ENCODE measurements at places on chromosomes 7 and 10.

DNA sequence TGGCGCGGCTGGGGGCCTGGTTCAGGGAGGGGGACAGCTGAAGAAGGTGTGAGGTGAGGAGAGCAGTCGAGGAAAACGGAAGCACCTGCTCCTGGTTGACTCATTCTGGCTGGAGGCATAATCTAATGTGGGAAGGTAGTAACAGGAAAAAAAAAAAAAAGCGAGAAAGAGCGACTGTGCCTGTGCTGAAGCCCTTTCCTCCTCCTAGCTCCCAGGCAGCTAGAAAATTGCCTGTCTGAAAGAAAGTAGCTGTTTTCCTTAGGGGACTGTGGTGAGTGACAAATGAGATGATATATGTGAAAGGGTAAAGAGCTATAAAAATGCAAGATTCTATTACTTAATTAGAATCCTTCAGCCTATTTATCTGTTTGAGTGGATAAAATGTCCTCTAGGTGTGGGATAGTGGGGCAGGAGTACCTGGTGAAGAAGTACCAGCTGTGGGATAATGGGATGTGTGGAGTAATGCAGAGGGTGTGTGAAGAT lies 4.9 kb upstream of the MEST start:
- peak; percentile 36 for DNase-seq

GRCh38 chr10:98474628-98475027 lies 27.9 kb upstream of the HPS1 start:
- no peak for DNase-seq

DNA sequence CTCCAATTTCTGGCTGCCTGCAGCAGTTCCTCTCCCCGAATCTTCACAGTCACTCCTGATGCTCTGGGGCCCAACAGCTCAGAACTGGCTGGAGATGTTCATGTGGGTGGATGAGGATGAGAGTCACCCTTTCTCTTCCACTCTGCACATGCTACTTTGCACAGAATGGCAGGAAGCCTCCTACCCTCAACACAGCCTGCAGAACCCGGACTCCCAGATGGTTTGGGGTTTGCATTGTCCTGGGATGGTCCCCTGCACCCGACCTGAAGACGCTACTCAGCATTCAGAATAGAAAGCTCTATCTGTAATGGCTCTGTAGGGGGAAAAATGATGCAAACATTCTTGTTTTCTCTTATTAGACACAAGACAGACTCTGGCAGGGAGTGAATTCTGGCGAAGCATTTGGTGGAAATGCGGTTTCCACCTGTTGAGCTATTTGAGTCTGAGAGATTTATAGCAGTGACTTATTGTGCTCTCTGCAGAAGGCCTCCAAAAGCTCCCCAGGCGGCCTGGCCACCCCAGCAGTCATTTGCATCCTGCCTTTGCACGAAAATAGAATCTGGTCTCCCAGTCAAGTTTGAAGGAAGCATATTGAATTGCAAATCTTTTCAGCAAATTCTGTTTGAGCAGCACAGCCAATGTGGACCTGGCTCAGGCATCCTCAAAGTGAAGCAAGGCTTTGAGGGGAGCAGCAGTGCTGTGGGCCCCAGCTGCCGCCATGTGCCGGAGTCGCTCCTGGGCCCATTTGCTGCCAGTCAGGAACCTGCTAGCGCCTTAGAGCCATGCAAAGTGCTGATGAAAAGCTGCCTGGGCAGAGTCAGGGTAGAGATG lies 309.3 kb downstream of the TCERG1L start:
- DNase-seq: no peak

GRCh38 chr10:128817636-128818035 lies 649.4 kb upstream of the MGMT start:
- no peak for DNase-seq

- DNase-seq: peak; percentile 82
Measured at GRCh38 chr10:100997360-100998182, 2.0 kb upstream of the LZTS2 start.

- DNase-seq: peak; percentile 22
Measured at GRCh38 chr7:98713165-98713810, 96.2 kb downstream of the NPTX2 start.

- DNase-seq: no peak
Measured at GRCh38 chr7:148095066-148095465, 495.5 kb upstream of the C7orf33 start.

DNA sequence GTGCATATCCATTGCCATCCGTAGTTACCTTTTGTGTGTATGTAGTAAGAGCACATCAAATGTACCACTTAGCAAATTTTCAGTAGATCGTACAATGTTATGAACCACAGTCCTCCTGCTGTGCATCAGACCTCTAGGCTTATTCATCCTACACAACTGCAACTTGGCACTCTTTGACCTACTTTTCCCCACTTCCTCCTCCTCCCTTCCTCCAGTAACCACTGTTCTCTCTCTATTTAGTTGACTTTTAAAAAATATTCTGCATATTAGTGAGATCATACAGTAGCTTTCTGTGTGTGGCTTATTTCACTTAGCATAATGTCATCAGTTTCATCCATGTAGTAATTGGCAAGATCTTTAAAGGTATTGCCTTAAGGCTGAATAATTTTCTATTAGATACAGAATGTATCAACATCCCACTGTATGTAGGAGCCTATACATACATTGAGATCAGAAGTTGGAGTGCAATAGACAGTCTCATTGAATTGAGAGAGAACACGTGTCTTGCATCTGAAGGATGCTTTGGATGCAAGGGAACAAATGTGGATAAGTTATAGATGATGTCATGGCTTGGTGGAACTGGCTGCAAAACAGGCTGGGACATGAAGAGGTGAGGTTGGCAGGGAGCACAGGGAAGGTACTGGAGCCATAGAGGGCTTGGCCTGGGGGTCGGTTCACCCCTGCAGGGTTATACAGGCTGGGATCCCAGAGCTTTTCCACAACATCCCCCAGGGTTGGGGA lies 83.0 kb upstream of the FAM180A start:
- DNase-seq: no peak

GRCh38 chr10:34112171-34112782 lies 702.8 kb downstream of the PARD3 start:
- no peak for DNase-seq

GRCh38 chr7:117619681-117620080 lies 139.9 kb downstream of the CFTR start:
- no peak for DNase-seq

GRCh38 chr7:128915841-128916642 lies 5.5 kb upstream of the KCP start:
- no peak for DNase-seq

DNA sequence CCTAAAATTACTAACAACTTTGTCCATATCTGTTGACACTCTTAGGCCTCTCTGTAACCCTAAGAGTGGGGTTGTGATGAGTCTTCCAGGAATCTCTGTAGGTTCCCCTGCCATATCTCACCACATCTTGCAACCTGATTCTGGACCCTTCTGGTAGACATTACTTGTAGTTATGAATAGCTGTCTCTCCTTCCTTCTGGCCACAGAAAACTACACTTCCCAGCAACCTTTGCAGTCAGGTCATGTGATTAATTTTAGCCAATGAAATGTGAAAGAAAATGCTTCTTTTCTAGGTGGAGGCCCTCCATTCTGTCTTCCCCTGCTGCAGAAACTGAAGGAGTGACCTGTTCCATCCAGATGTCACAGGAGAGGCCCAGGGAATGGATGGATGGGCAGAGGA lies 147.6 kb upstream of the AOAH start:
- no peak for DNase-seq

DNA sequence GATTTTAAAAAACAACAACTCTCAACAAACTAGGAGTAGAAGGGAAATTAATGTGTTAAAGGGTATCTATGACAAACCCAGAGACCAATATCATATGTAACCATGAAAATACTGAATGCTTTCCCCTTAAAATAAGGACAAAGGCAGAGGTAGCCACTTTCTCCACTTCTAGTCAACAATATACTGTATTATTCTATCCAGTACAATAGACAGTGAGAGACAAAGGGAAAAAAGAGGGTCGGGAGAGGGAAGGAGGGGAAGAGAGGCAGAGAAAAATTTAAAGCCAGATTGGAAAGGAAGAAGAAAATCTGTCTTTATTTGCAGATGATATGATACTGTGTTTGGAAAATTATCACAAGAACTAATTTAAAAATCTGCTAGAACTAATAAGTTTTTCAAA lies 39.1 kb upstream of the WDFY4 start:
- no peak for DNase-seq

- no peak for DNase-seq
Measured at GRCh38 chr7:99668541-99668940, 11.3 kb downstream of the CYP3A5 start.

DNA sequence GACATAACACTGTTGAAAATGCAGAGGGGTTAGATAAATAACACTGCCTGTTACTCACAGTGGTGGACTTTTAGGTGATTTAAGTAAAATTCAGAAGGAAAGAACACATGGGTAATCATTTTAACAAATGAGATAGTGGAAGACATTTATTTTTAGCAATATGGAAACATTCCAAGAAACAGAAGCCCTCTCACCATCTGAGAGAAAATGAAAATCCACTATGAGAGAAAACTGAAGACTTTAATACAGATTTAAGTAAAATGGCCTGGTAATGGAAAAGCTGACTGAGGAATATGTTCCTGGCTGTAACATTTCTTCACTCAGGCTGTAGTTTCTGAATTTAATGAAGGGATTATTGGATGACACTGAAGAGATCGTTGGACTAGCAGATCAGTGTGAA lies 12.1 kb upstream of the ZNF786 start:
- DNase-seq: no peak

DNA sequence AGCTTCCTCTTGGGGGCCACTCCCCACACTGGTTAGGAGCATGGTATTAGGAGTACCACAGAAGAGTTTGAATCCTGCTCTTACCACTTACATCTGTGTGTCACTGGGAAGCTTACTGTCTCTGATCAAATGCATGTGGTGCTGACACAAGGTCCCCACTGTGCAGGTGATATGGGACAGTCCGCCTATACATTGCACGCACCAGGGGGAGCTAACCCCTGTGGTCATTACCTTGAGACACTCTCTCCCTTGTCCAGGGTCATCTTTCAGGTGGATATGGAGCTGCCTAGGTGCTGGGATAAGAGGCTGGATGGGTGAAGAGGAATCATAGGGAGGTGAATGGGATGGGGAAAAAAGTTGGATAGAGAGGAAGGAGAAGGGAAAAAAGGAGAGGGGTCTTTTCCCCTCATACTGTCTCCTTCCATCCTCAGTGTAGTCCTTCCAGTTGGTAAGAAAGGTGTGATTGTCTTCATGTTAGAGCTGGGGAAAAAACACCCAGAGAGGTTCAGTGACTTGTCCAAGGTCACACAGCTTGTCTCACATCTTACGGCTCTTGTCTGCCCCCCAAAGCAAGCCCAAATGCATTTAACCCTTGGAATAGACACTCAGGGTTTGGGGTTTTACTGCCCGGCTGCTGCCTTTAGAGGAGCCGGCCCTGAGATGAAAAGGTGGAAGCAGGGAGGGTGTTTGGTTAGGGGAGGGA lies 125.9 kb downstream of the CDH23 start:
- no peak for DNase-seq

DNA sequence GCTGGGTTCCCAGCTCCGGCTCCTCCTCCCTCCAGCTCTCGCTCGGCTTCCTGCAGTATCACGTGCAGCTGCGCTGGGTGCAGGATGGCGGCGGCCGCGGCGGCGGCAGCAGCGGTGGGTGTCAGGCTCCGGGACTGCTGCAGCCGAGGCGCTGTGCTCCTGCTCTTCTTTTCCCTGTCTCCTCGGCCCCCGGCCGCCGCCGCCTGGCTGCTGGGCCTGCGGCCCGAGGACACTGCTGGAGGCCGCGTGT lies at the start of gene CNNM1:
TSS of gene CNNM1 (plus strand) at position 53 of the 250 bp plus-strand sequence. CDS start at position 85, 32 bp downstream.
- DNase-seq: peak; percentile 5

- no peak for DNase-seq
Measured at GRCh38 chr7:47954231-47954911, 6.1 kb upstream of the PKD1L1 start.

- DNase-seq: peak; percentile 64
Measured at GRCh38 chr10:22335173-22335933, 9.9 kb upstream of the SPAG6 start.

- no peak for DNase-seq
Measured at GRCh38 chr10:310976-311639, 175.9 kb downstream of the ZMYND11 start.

GRCh38 chr7:110595694-110596093 lies 495.2 kb upstream of the LRRN3 start:
- no peak for DNase-seq

GRCh38 chr10:104641187-104641936 lies at the start of gene SORCS3:
TSS of gene SORCS3 (plus strand) at chr10:104641290.
- no peak for DNase-seq

DNA sequence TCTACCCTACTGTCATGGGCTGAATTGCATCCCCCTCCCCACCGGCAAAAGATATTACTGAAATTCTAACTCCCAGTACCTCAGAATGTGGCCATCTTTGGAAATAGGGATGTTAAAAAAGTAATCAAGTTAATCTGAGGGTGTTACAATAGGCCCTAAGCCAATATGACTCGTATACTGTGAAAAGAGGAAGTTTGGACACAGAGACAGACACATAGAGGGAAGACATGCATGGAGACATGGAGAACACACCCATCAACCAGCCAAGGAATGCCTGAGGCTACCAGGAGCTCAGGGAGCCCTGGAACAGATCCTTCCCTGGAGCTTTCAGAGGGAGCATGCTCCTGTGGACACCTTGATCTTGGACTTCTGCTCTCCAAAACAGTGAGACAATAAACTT lies 138.2 kb upstream of the ADO start:
- DNase-seq: no peak

DNA sequence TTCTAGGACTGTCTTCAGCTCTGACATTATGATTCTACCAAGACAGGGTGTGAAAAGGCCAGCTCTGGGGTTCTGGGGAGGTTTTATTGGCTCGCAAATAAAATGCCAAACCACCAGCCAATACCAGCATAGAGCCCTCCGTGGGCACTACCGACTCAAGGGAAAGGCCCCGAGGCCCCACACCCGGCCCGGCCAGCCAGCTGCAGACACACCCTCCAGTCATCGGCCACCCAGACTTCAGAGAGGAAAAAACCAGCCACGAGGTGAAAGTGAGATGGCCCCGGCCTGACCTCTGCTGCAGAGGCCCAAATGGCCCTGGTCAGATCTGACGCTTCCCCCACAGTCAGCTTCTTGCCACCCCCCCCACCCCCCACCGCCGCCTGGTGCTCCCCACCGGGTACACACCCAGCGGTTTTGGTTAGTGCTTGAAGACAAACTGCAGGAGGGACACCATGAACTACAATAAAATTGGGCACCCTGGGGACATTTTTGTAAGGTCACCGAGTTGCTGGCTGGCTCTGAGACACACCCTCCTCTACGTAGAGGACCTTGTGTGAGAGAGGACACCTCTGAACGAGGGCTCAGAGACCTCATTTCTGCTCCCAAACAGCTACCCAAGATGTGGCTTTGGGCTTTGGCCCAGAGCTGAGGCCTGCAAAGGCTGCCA lies 79.9 kb downstream of the PRKAG2 start:
- no peak for DNase-seq
